Lung microvascular endothelial cell (primary cell): ENCODE measurements at places on chromosomes 3 and 15. TPM values are rescaled to one million over a fixed set of nuclear protein-coding genes. Genes with fewer than 3 reads are reported as not detected.

GRCh38 chr3:72579191-72579580 lies 269.1 kb downstream of the SHQ1 start:
- DNase-seq: no peak

DNA sequence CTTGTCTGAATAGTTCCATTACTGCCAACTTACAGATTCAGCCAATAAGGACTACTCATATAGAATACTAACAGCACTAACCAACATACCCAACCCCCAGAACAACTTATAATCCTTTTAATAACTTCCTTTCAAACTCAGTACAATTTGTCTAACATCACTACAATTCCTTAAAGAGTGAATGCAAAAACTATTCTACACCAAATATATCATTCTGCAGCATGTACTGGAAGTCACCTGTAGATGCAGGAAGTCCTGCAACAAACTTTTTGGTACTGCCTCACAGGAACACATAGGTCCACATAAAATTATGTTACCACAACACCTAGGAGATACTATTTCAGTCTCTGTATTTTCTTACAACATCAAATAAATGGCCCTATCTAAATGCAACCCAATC lies 2.1 kb downstream of the CCNL1 start:
- no peak for DNase-seq

Gene ITIH1
- not detected in 2 replicates for total RNA-seq

GRCh38 chr3:164352991-164353390 lies 725.3 kb downstream of the SI start:
- no peak for DNase-seq

DNA sequence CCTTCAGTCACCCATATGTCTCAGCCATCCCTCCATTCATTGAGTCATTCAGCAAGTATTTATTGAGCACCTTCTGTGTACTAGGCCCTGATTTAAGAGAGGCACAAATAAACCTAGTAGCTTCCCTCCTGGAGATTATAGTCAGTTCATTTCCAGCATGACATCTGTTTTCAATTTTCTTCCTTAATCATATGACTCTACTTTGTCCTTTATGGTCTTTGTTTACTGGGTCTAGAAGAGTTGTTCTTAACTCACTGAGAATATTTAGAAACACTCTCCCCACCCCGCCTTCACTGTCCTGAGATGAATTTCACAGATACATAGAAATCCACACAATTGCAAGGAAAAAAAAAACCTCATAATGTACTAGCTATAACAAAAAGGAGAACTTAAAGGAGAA lies 44.8 kb upstream of the ADAMTS9 start:
- no peak for DNase-seq

DNA sequence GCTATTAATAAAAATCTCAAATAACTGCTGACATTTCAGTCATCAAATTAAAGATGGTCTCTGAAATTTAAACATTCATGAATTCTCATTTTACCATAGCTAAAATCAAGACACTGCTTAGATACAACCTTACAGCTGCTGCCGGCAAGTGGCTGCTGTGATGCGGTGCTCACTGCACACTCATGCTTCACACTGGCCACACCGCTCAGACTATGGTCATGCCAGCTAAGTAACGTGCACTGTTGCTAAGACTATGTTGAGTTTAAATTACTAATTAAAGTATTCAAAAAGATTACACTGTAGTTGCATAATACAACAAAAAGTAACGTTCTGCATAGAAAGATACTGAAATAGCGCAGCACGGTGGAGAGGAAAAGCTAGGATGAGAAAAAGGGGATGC lies 12.1 kb downstream of the ATP13A3 start:
- DNase-seq: no peak

DNA sequence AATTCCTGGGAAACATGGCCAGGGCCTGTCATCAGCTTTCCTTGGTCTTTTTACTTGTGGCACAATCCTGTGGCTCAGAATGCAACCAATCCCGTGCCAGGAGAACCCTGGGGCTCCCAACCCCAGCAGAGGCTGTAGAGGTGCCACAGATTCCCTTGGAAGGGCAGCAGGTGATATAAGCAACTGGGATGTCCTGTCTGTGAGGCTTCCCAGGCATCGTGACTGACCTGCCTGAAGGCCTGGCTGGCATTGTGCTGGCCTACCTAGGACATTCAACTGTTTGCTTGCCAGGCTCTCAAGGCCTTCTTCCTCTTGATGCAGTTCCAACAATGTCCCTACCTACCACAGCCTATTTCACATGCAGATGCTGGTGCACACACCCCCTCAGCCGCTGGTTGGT lies 72.2 kb upstream of the MEX3B start:
- DNase-seq: no peak

GRCh38 chr3:87207460-87207859 lies 19.6 kb upstream of the CHMP2B start:
- no peak for DNase-seq

- DNase-seq: no peak
Observed at GRCh38 chr3:136366289-136366688, 116.1 kb downstream of the PCCB start.

DNA sequence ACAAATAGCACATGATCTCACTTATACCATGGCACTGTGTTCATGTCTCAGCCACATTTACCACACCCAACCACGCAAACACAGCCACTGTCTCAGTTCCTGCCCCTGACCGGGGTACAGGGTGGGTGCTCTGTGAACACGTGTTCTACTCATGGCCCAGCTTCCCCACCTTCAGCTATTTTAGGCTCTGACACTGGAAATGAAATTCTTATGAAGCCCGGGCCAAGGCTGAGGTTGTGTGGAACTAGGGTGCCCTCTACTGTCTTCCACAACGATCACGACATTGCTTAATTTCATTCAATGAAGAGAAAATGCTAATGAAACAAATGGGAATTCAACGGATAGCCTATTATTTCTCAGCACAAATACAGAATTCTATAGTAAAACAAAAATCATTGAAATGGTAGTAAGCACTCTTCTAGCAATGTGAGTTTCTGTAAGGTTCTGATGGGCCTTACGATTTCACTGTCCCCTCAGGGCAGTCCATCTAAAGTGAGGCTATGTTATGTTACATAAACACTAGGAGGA lies 2.1 kb upstream of the GABRA5 start:
- peak; percentile 56 for DNase-seq

Gene REC114
- not detected in 2 replicates for total RNA-seq

Gene OR5K2
- total RNA-seq: not detected in 2 replicates

Gene GATA2
- 7.8 and 11.3 TPM in 2 replicates for total RNA-seq

GRCh38 chr3:32963871-32964270 lies 12.4 kb downstream of the CCR4 start:
- no peak for DNase-seq

DNA sequence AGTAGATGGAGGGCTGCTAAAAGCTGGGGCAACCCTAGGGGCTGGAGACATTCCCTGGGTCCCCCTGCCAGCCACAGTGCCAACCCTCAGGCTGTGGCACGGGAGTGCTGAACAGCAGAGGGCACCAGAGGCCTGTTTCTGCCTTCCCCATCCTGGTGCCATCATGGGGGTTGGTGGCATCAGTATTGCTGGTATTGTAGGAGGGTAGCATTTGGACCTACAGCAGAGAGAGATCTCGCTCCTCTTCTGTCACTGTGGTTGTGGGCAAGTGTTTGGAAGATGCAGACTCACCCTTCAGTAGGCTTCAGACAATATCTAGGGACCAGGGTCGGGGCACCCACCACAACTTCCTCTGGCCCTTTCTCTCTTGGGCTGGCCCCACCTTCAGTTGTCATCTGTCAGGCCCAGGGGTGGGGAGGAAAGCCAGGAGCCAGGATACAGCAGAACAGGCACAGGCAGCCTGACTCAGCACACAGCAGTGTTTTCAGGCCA lies 123.5 kb downstream of the RPLP1 start:
- peak; percentile 29 for DNase-seq

GRCh38 chr15:52220937-52221660 lies 29.9 kb upstream of the GNB5 start:
- no peak for DNase-seq

DNA sequence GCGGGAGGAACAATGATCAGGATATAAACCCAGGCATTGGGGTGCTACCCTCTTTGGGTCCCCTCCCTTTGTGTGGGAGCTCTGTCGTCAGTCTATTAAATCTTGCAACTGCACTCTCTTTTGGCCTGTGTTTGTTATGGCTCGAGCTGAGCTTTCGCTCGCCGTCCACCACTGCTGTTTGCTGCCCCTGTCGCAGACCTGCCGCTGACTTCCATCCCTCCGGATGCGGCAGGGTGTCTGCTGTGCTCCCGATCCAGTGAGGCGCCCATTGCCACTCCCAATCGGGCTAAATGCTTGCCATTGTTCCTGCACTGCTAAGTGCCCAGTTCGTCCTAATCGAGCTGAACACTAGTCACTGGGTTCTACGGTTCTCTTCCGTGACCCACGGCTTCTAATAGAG lies 1443.7 kb upstream of the CADM2 start:
- no peak for DNase-seq

DNA sequence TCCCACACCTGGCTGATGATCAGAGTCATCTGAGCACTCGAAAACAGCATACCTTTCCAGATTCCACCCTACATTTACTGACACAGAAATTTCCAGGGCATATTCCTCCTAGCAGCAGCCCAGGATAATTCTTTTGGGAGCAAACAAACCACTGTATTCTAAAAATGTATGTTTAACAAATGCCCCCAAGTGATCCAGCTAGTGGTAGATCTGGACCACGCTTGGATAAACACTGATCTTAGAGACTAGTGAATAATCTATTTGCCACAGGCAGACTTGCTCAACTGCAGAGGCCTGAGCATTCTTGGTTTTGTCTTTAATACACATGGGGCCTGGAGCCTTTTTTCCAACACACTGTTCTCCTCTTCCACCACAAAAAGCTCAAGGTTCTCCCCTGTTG lies 89.6 kb downstream of the TM4SF4 start:
- no peak for DNase-seq

GRCh38 chr3:56522374-56522773 lies 34.6 kb upstream of the CCDC66 start:
- DNase-seq: no peak
